Cortex of kidney (tissue), 1 donor: ENCODE measurements at places on chromosomes 6 and 20.

DNA sequence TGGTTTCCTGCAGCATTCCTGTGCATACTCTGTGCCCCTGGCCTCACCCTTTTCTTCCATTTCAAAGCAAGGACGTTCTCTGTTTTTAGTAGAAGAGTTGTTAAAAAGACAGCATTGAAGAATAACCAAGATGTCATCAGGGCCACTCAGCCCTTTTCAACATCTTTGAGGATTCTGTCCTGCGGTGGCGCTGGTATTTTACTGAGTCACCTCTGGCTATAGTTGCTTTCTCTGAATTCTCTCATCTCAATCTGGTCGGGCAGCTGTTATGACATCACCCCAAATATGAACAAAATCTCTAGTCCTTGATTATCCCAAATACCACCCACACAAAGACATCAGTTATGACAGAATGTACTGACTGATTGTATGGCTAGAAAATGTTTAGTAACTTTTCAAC is 204.2 kb downstream of the GRIK2 start:
- no peak for DNase-seq

GRCh38 chr20:34215711-34216381 is 25.4 kb upstream of the ASIP start:
- no peak for DNase-seq

GRCh38 chr6:37106982-37107491 is 62.9 kb upstream of the PIM1 start:
- no peak for DNase-seq

DNA sequence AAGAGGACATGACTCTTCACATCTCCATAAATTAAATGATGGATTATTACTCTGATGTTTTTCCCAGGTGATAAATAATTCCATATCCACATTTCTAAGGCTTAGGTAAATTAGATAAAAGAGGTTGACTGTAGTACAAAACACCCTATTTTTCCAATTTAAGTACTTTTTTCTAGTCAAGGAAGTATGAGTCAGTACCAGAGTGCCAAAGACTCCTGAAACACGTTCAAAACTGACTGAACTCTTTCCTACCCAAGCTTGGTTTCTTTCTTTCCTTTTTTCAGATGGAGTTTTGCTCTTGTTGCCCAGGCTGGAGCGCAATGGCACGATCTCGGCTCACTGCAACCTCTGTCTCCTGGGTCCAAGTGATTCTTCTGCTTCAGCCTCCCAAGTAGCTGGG is 85.0 kb downstream of the DOK5 start:
- DNase-seq: no peak

DNA sequence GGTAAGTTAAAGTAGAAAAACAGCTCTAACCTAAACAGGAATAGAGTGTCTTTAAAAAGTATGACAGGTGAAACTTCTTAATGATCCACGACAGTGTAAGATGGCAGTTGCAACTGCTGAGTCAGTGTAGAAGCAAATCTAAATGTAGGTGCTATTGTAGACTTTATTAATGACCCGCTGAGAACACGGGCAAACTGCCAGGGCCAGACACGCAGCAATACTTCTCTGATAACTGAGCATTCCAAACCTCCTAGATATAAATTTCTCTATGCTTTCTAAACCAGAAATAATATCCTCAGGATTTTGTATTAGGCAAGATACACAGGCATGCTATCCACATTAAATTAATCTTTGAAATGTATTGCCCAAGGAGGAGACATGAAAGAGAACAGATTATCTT is 1076.4 kb downstream of the HACE1 start:
- DNase-seq: no peak
